ENCODE measurements at places on chromosomes 7 and 10.

DNA sequence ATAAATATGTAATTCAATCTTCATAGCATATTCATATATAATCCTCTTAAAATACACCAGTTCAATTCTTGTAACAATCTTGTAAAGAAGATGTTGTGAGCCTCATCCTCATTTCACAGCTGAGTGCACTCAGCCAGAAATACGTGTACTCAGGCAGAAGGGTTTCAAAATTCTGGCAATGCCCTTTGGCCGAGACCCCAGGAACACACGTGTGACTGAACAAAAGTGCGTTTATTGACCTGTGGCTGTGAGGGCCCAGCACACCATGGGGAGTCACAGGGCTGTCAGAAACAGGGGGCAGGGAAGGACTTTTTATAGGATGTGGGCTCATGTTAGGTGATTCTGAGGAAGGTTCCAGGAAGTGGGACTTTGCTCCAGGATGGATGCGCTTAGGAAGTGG lies 21.5 kb downstream of the GIMAP8 start:
- DNase-seq, result no peak

- DNase-seq, result no peak
Measured at GRCh38 chr10:113323985-113324384, 228.9 kb upstream of the HABP2 start.

- no peak for DNase-seq
Measured at GRCh38 chr10:53379956-53380355, 607.4 kb upstream of the MBL2 start.

GRCh38 chr10:72790216-72790990 lies 98.5 kb downstream of the MCU start:
- DNase-seq, result no peak

DNA sequence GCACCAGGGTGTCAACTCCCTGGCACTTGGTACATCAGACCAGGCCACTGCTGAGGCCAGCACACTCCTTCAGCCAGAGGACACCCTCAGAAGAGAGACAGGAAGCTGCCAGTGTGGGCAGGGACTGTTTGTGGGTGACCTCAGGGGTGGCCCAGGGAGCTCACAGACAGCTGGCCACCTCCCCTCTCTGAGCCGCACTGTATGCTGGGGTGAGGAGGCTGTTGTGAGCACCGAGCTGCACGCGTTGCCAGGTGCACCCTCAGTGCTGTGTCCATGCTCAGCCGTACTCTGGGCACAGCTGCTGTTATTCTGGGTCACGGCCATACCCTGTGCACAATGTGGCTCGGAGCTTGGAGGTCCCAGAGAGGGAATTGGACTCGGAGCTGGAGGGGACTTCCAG lies 61.5 kb upstream of the NANOS1 start:
- no peak for DNase-seq

GRCh38 chr7:152120210-152120609 lies 94.7 kb downstream of the GALNT11 start:
- DNase-seq, result no peak

DNA sequence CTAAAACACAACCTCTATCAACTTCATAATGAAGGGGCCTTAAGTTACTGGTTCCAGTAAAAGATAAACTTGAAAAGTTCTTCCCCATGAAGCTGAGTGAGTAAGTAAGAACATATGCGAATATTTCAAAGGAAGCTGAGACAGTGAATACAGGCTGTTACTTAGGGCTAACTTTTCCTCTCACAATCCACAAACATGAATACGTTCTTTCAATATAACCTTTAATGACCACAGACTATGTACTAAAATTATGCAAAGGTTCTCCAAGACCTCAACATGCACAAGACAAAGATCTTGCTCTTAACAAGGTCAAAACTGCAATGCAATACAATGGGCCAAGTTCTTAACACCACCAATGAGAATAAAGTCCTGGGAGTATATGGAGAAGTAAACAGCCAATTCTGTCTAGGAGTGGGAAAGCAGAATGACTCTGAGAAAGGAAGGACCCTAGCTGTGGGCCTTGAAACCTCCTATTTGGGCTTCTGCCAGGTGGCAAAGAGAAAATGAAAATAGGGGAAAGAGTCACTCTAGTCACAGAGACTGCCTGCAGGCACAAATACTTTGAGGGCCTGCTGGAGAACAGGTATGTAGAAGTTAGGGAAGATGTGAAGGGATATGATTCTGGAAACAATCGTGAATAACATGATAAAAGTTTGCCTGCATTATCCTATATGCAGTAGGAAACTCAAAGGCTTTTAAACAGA lies 43.7 kb downstream of the OSBPL3 start:
- no peak for DNase-seq

DNA sequence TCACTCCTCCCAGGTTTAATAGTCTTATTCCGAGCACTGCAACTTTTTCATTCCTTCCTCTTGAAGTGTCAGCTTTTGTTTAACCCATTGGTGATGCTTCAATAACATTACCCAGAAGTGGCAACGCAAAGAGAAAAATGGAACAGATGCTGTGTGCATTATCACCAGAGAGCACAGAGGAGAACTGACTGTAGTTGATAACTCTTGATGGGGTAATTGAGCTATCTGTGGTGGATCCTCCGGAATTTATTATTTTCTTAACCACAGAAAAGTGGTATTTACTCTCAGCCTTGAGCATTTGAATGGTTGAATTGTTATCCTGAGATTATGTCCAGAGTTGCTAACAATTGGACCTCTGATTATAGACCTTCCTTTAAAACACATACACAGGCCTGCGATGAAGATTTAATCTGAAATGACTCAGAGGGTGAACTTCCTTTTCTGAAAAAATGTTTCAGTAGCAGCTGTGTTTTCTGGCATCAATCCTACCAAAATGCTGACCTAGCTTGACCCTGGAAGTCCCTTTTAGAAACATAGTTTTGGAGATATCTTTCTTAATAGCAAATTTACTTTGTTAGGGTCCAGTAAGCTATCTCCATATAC lies 1584.4 kb upstream of the LRRTM3 start:
- no peak for DNase-seq

DNA sequence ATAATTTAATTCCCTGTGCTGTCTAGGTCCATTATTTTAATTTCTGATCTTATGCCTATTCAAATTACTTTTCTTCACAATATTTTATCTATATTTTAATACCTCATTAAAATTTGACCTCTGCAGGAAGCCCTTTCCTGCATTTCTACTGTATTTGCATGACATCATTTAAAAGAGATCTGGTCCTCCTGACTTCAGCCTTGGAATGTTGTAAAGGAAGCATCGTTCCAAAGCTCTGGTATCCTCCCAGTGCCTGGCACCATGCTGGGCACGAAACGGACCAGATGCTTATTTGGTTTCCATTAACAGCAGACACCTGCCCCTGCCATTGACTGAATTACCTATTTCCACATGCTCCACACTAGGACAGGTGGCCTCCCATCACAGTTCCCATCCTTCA lies 247.5 kb downstream of the KLF6 start:
- DNase-seq, result no peak

- DNase-seq, result no peak
Measured at GRCh38 chr10:12797471-12798262, 203.8 kb downstream of the CCDC3 start.

GRCh38 chr7:23123465-23123864 lies 17.9 kb downstream of the KLHL7 start:
- no peak for DNase-seq

GRCh38 chr7:30133736-30134610 lies 813 bp upstream of the MTURN start:
- no peak for DNase-seq

DNA sequence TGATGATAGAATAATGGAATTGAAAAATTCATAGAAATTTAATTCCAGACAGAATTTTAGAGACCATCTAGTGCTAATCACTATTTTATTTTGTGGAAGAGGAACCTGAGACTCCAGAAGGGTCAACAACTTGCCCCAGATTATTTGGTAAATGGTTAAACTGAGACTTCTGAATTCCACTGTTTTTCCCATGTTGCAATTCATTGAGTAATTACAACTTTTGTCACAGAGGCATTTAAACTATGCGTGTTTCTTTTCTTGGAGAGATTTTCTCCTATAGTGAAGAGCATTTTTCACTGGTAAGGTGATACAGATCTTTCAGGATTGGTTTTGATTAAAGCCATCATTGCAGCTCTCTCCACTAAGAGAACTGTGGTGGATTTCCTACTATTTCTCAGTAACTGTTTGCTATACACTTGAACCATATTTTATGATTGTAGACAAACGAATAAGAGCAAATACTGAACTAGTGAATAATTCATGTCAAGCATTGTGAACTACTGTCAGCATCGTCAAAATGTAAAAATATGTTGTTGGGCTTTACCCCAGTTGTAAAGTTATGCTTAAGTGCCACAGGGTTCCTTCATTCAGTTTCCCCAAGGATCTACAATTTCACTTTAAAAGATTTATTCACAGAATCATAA lies 26.5 kb downstream of the LRGUK start:
- DNase-seq, result no peak

GRCh38 chr10:75013522-75013921 lies 97.9 kb upstream of the SAMD8 start:
- DNase-seq, result no peak

DNA sequence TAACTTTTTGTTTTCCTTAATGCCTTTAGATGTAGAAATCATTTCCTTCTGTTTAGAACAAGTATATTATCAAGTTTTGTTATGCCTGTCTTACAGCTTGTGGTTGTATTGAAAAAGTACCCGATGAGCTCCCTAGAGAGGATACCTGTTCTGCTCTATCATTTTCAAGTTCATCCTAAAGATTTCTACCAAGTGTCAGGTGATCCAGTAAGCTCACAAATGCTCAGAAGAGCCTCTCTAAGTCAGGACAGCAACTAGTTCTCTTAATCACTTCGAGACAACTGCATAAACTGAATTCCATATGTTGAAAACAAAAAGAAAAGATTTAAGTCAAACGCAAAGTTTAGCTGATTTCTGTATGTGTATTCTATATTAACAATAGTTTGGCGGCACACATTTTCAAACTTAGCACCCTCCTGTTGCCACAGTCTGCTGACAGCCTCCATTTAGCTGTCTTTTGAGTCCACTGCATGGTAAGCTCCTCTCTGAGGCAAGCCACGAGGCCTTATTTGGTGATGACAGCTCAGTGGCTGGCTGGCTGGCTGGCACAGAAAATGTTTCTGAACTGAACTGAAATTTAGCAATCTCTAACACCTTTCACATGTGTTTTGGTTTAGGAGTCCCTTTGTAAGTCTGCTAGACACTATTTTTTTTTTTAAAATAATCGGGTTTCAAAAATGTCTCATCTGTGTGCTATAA lies 59.4 kb downstream of the SEMA3C start:
- no peak for DNase-seq

- no peak for DNase-seq
Measured at GRCh38 chr10:94607111-94607510, 61.5 kb downstream of the HELLS start.

DNA sequence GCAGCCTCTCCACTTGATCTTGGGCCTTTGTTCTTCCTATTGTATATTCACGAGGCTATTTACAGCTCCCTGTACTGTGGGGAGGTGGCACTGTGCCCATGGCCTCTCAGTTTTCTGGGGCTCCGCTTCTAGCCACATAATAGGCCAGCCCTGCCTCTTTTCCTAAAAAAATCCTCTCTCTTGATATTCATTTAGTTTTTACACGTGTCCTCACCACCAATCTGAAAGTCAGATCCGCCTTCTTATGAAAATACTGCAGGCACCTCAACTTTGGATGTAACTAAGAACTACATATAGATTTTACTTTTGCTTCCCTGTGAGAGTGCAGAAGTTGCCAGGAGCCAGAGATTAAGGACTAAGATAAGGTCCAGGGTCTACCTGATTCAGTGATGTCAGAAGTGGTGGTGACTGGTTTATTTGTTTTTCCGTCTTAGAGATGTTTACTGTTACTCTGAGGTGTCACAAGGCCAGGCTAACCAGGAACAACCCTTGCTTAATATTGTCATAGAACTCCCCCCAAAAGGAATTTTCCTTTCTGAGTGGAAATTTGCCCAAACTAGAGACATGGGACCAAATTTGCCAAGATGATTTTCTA lies 7.8 kb downstream of the BAMBI start:
- no peak for DNase-seq

DNA sequence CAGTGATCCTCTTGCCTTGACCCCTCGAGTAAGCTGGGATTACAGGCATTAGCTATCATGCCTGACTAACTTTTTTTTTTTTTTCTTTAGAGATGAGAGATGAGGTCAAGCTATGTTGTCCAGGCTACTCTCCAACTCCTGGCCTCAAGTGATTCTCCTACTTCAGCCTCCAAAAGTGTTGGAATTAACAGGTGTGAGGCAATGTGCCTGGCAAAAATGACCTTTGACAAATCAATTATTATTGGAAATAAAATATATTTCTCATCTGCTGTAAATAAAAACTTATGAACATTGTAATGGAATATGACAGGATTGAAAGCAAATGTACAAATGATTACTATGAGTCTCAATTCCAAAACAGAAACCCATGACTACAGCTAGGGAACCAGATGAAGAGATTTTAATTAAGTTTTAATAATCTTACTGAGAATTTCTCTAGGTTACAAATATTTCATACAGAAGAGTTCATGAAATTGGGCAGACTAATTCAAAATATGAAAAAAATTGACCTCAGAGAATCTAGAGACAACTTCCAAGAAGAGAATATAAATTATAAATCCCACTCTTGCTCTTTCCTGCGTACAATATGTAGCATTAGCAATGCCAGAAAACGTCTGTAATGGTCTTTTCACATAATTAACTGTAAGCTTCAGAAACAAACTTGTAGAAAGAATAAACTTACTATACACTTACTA lies 414.7 kb downstream of the DGKB start:
- no peak for DNase-seq

- no peak for DNase-seq
Measured at GRCh38 chr10:42935466-42935865, 141.4 kb upstream of the RET start.

GRCh38 chr10:100773646-100774045 lies 28.3 kb downstream of the PAX2 start:
- DNase-seq, result no peak

- DNase-seq, result no peak
Measured at GRCh38 chr10:101233443-101233842, 4.2 kb upstream of the LBX1 start.

DNA sequence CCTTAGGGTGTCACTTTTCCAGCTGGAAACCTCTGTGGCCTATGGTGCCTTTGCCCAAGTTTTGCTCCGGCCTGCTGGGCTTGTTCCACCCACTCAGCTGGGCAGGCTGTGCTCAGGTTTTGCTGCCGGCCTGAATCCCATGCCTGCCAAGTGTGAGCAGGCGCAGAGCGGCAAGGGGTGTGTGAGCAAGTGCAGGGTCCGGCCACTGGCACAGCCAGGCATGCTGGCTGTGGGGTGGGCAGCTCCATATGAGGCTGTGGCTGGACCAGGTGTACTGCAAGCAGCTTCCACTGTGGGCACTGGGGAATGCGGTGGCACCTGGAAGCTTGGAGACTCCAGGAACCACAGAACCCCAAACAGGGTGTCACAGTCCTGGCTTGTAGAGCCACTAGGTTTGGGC lies 92.1 kb downstream of the AUTS2 start:
- no peak for DNase-seq

GRCh38 chr7:27873981-27874957 lies 134.3 kb downstream of the TAX1BP1 start:
- DNase-seq, result no peak

DNA sequence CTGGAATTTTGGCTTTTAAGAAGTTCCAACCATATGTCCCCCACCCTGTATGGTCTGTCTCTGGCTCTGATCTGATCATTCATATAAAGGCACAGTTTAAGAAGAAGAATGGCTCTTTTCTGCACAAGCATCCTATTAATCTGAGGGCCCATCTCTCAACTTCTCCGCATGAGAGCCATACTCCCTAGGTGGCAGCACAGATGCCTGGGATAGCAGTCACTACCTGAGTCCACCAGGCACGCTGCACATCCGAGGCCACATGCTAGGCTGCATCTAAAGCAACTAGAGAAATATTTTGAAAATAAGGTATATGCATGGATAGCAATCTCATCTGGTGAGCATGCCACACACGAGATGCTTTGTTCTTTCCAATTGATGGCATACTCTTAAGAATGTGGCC lies 565.5 kb downstream of the PARD3 start:
- no peak for DNase-seq

Measured in CD8-positive, alpha-beta memory T cell (primary cell).